Suprapubic skin (tissue), 4 donors: ENCODE measurements at places on chromosomes 12 and 14. TPM values are rescaled to one million over a fixed set of nuclear protein-coding genes. Genes with fewer than 3 reads are reported as not detected.

- no peak overlapping the region for H3K27ac ChIP-seq
- no peaks in the 10 kb centered on the region for H3K27me3 ChIP-seq
- no peak for DNase-seq
- peaks cover 28% of the 10 kb centered on the region for H3K36me3 ChIP-seq
- no peaks in the 10 kb centered on the region for H3K4me1 ChIP-seq
These were observed 13.8 kb downstream of the NGDN start for GRCh38 chr14:23483236-23483854.

DNA sequence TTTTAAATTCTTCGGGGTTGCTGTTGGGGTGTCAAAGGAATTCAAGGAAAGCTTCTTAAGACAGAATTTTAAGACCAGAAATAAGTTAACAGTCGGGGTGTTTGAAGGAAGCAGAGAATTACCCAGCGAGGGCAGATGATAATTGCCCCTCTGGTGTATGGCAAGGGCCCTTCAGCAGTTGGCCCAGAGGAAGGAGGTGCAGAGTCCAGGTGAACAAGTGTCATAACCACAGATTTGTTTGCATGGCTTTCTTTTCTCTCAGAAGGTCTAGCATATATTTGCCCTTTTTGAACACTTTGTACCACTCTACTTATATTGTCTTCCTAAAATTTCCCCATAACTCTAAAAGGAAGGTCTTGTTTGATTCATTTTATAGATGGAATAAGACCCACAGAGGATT lies 1.8 kb downstream of the PDE6H start:
- H3K4me3 ChIP-seq, result no peak overlapping the region
- DNase-seq, result no peak
- no peaks in the 10 kb centered on the region for H3K4me1 ChIP-seq
- no peaks in the 10 kb centered on the region for H3K36me3 ChIP-seq
- no peaks in the 10 kb centered on the region for H3K27me3 ChIP-seq
- no peak overlapping the region for H3K27ac ChIP-seq

GRCh38 chr12:32217354-32218310 lies 111.0 kb downstream of the BICD1 start:
- H3K4me3 ChIP-seq, result no peak overlapping the region
- H3K36me3 ChIP-seq, result no peaks in the 10 kb centered on the region
- no peak overlapping the region for H3K27ac ChIP-seq
- DNase-seq, result no peak

- no peaks in the 10 kb centered on the region for H3K27me3 ChIP-seq
- no peaks in the 10 kb centered on the region for H3K4me1 ChIP-seq
- H3K4me3 ChIP-seq, result no peak overlapping the region
- no peak for DNase-seq
- no peak overlapping the region for H3K27ac ChIP-seq
These were observed 217.7 kb upstream of the PDZRN4 start for GRCh38 chr12:40970320-40970907.

GRCh38 chr12:58728397-58728796 lies 191.9 kb downstream of the LRIG3 start:
- H3K4me3 ChIP-seq, result no peak overlapping the region
- H3K27me3 ChIP-seq, result no peaks in the 10 kb centered on the region
- DNase-seq, result no peak
- H3K27ac ChIP-seq, result no peak overlapping the region
- H3K4me1 ChIP-seq, result no peaks in the 10 kb centered on the region

- H3K27me3 ChIP-seq, result no peaks in the 10 kb centered on the region
- DNase-seq, result no peak
- H3K27ac ChIP-seq, result no peak overlapping the region
- H3K4me3 ChIP-seq, result no peak overlapping the region
These were observed 42.6 kb downstream of the CCDC92 start for GRCh38 chr12:123929946-123930583.

Gene AMIGO2
- total RNA-seq, result 2.6 TPM

Gene ETFBKMT
- 4.0 TPM for total RNA-seq
